ENCODE measurements at places on chromosomes 13 and 19. TPM values are rescaled to one million over a fixed set of nuclear protein-coding genes. Genes with fewer than 3 reads are reported as not detected.

- H3K36me3 ChIP-seq = no peaks in the 10 kb centered on the region
- no peak for DNase-seq
- peaks cover 34% of the 10 kb centered on the region for H3K4me1 ChIP-seq
- no peaks in the 10 kb centered on the region for H3K27me3 ChIP-seq
Measured at GRCh38 chr13:112756511-112756966, 66.7 kb downstream of the ATP11A start.

- no peak for DNase-seq
- peaks cover 4% of the 10 kb centered on the region for H3K4me1 ChIP-seq
- H3K27ac ChIP-seq = peak overlapping the region; percentile 0
- H3K36me3 ChIP-seq = no peaks in the 10 kb centered on the region
- H3K4me3 ChIP-seq = no peak overlapping the region
Measured at GRCh38 chr13:76036176-76036575, 400.0 kb downstream of the LMO7 start.

DNA sequence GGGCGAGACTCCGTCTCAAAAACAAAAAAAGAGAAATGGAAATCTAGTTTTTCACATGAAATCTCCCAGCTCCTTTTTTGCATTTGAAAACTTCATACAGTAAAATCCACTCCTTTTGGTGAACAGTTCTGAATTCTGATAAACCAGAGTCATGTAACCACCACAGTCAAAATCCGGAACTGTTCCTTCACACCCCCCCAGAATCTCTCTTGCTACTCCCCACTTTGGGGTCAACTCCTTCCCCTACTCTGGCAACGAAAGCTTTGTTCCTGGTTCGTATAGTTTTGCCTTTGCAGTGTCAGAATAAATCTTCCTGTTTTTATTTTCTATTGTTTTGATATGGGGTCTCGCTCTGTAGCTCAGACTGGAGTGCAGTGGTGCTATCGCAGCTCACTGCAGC is 23.7 kb downstream of the RCN3 start:
- peak overlapping the region; percentile 86 for H3K27ac ChIP-seq
- no peak for DNase-seq
- H3K4me1 ChIP-seq = peaks cover 48% of the 10 kb centered on the region
- H3K36me3 ChIP-seq = peaks cover 17% of the 10 kb centered on the region
- no peak overlapping the region for H3K4me3 ChIP-seq

- no peaks in the 10 kb centered on the region for H3K36me3 ChIP-seq
- no peaks in the 10 kb centered on the region for H3K27me3 ChIP-seq
- no peaks in the 10 kb centered on the region for H3K4me1 ChIP-seq
- DNase-seq = no peak
- no peak overlapping the region for H3K27ac ChIP-seq
- H3K4me3 ChIP-seq = no peak overlapping the region
Measured at GRCh38 chr13:20332361-20333096, 100.4 kb upstream of the GJB6 start.

GRCh38 chr13:106491928-106492587 is 43.4 kb downstream of the EFNB2 start:
- DNase-seq = no peak
- H3K4me3 ChIP-seq = no peak overlapping the region
- H3K27me3 ChIP-seq = no peaks in the 10 kb centered on the region
- no peak overlapping the region for H3K27ac ChIP-seq
- H3K4me1 ChIP-seq = peaks cover 52% of the 10 kb centered on the region

- H3K27ac ChIP-seq = no peak overlapping the region
- H3K36me3 ChIP-seq = no peaks in the 10 kb centered on the region
- no peaks in the 10 kb centered on the region for H3K27me3 ChIP-seq
- no peak for DNase-seq
- no peak overlapping the region for H3K4me3 ChIP-seq
Measured at GRCh38 chr13:105732806-105733529, 802.5 kb downstream of the EFNB2 start.

DNA sequence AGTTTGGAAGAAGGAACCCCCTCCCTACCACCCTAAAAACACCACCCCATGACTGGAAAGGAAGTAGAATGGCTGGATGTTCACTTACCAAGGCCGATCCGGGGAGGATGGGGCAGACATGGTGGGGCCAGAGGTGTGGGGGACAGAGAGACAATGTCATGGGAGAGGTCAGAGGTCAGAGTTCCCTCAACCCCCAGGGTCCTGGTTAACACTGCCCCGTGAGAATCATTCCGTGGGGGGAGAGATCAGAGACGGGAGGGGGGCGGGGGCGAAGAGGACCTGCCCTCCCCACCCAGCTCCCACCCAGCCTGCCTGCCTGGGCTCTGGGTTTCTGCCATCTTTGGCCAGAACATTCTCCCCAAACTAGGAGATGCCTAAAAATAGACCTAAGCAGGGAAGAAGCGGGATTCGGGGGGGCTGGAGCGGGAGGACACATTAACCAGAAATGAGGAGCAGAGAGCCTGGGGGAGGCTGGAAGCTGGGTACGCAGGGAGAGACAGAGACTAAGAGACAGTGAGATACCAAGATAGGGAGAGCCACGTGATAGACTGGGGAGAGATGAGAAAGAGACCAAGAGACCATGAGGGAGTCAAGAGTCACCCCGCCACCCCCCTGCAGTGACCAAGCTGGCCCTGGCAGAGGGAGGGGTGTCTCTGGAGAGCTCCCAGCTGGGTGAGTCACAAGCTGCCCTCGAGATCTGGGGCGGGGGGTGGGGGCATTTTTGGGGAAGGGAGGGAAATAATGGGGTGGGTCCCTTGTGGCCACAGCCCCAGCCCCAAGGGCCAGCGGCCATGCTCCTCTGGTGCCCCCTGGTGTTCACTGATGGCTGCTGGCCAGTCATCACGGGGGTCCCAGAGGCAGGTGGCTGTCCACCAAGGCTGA is 6.1 kb upstream of the KANK2 start:
- H3K36me3 ChIP-seq = peaks cover 57% of the 10 kb centered on the region
- H3K27me3 ChIP-seq = no peaks in the 10 kb centered on the region
- peak; percentile 59 for DNase-seq
- peaks cover 1% of the 10 kb centered on the region for H3K4me1 ChIP-seq
- H3K27ac ChIP-seq = peak overlapping the region; percentile 94
- H3K4me3 ChIP-seq = no peak overlapping the region

GRCh38 chr19:42831221-42832019 is 48.1 kb downstream of the PSG1 start:
- H3K4me1 ChIP-seq = no peaks in the 10 kb centered on the region
- no peaks in the 10 kb centered on the region for H3K36me3 ChIP-seq
- no peaks in the 10 kb centered on the region for H3K27me3 ChIP-seq
- no peak overlapping the region for H3K27ac ChIP-seq
- no peak overlapping the region for H3K4me3 ChIP-seq
- DNase-seq = no peak

DNA sequence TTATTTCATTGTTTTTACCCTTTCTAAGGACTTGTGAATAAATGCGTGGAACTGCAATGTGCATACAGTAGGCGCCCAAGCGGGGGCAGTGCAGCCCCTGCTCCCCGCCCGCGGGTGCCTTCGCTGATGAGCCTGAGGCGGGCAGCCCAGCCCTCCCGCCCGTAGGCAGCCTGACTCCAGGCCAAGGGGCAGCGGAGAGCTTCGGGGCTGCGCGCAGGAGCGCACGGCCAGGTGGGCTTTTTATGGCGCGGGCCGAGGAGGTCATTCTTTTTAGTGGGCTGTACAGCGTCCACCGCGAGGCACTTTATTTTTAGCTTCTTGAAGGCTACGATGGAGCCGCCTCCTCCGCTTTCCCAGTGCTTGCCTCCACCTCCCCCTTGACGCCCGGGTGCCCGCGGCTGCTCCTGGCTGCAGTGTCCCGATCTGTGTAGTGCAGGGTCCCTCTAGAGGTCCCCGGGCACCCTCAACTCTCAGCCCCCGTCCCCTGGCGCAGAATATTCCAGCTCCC is 60.5 kb downstream of the CCNE1 start:
- peaks cover 33% of the 10 kb centered on the region for H3K27me3 ChIP-seq
- no peaks in the 10 kb centered on the region for H3K36me3 ChIP-seq
- H3K27ac ChIP-seq = no peak overlapping the region
- H3K4me1 ChIP-seq = peaks cover 11% of the 10 kb centered on the region

- no peak overlapping the region for H3K4me3 ChIP-seq
- H3K36me3 ChIP-seq = no peaks in the 10 kb centered on the region
- H3K27me3 ChIP-seq = no peaks in the 10 kb centered on the region
- no peaks in the 10 kb centered on the region for H3K4me1 ChIP-seq
- DNase-seq = no peak
Measured at GRCh38 chr13:96684469-96684868, 309.8 kb downstream of the OXGR1 start.

GRCh38 chr19:28466107-28467045 is 746.6 kb downstream of the UQCRFS1 start:
- no peak overlapping the region for H3K27ac ChIP-seq
- H3K4me1 ChIP-seq = no peaks in the 10 kb centered on the region
- peak; percentile 61 for DNase-seq
- H3K27me3 ChIP-seq = no peaks in the 10 kb centered on the region
- H3K4me3 ChIP-seq = no peak overlapping the region

DNA sequence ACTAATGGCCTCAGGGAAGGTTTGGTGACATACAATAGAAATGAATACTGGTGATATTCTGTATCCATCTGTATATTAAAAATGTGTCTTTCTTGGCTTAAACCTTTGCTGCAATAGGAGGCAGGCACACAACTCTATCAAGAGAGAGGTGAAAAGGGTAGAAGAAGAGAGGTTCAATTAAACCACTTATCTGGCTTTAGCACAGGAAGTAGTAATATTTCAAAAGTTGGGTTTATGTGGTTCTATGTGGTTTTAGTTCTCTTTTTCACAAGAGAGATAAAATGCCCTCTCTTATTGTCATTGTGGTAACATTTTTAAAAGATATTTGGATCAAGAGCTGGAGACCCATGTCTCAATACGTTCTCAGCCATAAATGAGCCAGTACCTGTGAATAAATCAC is 146.2 kb upstream of the FNDC3A start:
- H3K27ac ChIP-seq = no peak overlapping the region
- no peak for DNase-seq
- H3K27me3 ChIP-seq = no peaks in the 10 kb centered on the region

GRCh38 chr19:30006207-30006606 is 64.2 kb downstream of the URI1 start:
- H3K27ac ChIP-seq = no peak overlapping the region
- no peaks in the 10 kb centered on the region for H3K27me3 ChIP-seq
- H3K36me3 ChIP-seq = peaks cover 32% of the 10 kb centered on the region

GRCh38 chr19:28823338-28823961 is 389.5 kb downstream of the UQCRFS1 start:
- no peaks in the 10 kb centered on the region for H3K36me3 ChIP-seq
- no peaks in the 10 kb centered on the region for H3K4me1 ChIP-seq
- no peak for DNase-seq
- no peak overlapping the region for H3K27ac ChIP-seq
- H3K27me3 ChIP-seq = no peaks in the 10 kb centered on the region

DNA sequence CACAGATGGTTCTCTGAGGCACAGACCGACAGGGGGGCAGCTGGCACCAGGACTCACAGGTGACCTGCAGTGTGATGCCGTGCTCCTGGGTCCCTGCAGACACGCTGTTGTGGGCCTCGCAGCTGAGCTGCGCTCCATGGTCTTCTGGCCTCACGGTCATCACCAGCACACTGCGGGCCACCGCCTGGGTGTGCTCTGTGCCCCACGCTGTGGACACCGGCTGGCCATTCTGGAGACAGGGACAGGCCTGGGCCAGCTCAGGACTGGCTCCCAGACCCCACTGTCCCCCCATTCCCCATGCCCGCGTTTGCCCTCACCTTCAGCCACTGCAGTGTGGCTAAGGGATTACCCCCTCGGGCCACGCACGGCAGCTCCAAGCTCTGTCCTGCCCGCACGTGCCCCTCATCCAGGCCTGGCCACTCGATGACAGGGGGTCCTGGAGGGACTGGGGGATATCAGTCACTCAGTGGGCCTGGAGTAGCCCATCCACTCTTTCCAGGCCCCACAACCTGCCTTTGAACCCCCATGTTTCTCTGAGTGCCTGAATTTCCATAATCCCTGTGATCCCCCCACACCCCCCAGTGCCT is 3.3 kb downstream of the NPHS1 start:
- no peak for DNase-seq
- no peaks in the 10 kb centered on the region for H3K36me3 ChIP-seq
- H3K27me3 ChIP-seq = peaks cover 60% of the 10 kb centered on the region
- peaks cover 13% of the 10 kb centered on the region for H3K4me1 ChIP-seq

DNA sequence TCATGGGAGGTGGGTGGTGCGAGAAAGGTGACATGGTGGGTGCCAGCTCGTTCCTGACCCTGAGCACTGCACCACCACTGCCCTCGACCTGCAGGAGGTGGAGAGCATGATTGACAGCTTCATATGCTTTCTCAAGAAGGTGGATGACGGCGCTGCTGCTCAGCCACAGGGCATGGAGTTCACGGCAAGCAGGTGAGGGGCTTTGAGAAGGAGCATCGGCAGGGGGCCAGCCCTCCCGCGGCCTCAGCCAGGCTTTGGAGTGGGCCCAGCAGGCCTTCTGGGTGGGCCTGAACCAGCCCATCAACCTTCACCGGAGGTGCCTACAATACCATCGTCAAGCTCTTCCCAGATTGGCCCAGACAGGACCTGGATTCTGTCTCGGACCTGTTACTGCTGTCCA is 18.9 kb upstream of the ZNF14 start:
- no peak overlapping the region for H3K4me3 ChIP-seq
- H3K27ac ChIP-seq = no peak overlapping the region
- DNase-seq = no peak
- no peaks in the 10 kb centered on the region for H3K36me3 ChIP-seq
- no peaks in the 10 kb centered on the region for H3K4me1 ChIP-seq

- DNase-seq = no peak
- no peaks in the 10 kb centered on the region for H3K4me1 ChIP-seq
- no peak overlapping the region for H3K4me3 ChIP-seq
- no peak overlapping the region for H3K27ac ChIP-seq
Measured at GRCh38 chr13:21911646-21912298, 240.9 kb downstream of the FGF9 start.

- H3K27ac ChIP-seq = peak overlapping the region; percentile 95
- no peaks in the 10 kb centered on the region for H3K27me3 ChIP-seq
- DNase-seq = peak; percentile 13
Measured at GRCh38 chr13:49494645-49495044, 1.1 kb upstream of the PHF11 start.

GRCh38 chr13:29858667-29859066 is 8.2 kb upstream of the UBL3 start:
- H3K4me3 ChIP-seq = no peak overlapping the region
- no peak overlapping the region for H3K27ac ChIP-seq
- DNase-seq = no peak
- H3K27me3 ChIP-seq = no peaks in the 10 kb centered on the region
- no peaks in the 10 kb centered on the region for H3K36me3 ChIP-seq

GRCh38 chr13:99140831-99141230 is 59.8 kb upstream of the UBAC2 start:
- H3K4me3 ChIP-seq = no peak overlapping the region
- H3K27me3 ChIP-seq = no peaks in the 10 kb centered on the region
- H3K27ac ChIP-seq = no peak overlapping the region
- H3K36me3 ChIP-seq = no peaks in the 10 kb centered on the region
- no peaks in the 10 kb centered on the region for H3K4me1 ChIP-seq

The LRCH1 gene
- total RNA-seq = 67.4 TPM

The MCEMP1 gene
- total RNA-seq = not detected

The FCHO1 gene
- 0.55 TPM for total RNA-seq

The DCLK1 gene
- 36.7 TPM for total RNA-seq

The ANO8 gene
- 23.0 TPM for total RNA-seq

The ZNF442 gene
- total RNA-seq = 2.7 TPM

The GPR12 gene
- total RNA-seq = not detected

The CGB5 gene
- total RNA-seq = not detected

The ZNF578 gene
- total RNA-seq = not detected

The ZNF160 gene
- 33.6 TPM for total RNA-seq

The ANGPTL8 gene
- total RNA-seq = not detected

The CPT1C gene
- total RNA-seq = 35.6 TPM

The MIDN gene
- 54.6 TPM for total RNA-seq

The PGLYRP1 gene
- total RNA-seq = not detected
